ENCODE measurements at places on chromosomes 6 and 20. TPM values are rescaled to one million over a fixed set of nuclear protein-coding genes. Genes with fewer than 3 reads are reported as not detected.

Gene SLC22A23
- 3.5 TPM for polyA plus RNA-seq

Gene CGA
- polyA plus RNA-seq, result 0.54 TPM

Gene SYCP2L
- polyA plus RNA-seq, result 2.3 TPM

Gene IL17A
- not detected for polyA plus RNA-seq

Gene SEMG2
- polyA plus RNA-seq, result not detected

DNA sequence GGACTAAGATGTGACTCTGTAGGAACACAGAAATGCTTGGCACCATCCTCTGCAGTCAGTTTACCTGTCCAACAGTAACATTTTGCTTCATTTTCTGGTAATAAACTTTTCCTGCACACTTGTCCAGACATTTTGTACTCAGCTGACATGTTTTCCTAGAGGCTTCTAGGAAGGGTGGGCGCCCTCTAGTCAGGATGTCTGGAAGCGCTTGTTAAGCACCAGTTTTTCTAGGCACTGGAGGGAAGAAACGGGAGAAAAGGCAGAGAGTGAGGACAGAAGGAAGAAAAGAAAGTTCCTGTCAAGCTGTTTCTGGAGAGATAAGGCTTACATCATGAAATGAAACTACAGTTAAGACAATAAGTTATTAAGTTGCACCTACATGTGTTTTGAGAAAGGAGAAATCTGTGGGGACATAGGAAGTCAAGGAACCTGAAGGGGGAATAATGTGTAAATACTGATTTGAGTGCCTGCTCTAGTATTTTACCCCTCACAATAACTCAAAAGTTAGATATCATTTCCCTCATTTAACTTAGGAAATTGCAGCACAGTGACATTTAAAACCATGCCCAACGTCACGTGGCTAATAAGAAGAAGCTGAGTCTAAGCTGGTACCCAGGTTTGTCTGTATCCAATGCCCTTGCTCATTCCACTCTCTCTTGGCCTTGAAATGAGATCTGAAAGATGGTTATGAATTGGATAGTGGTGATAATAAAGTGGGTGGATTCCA, 42.7 kb upstream of the TNFRSF21 start:
- no peak for DNase-seq

- DNase-seq, result peak; percentile 27
Measured at GRCh38 chr6:3751077-3751729, at the start of gene PXDC1. Gene PXDC1 (minus strand): TSS chr6:3751713. CDS start chr6:3751531, 182 bp downstream.

DNA sequence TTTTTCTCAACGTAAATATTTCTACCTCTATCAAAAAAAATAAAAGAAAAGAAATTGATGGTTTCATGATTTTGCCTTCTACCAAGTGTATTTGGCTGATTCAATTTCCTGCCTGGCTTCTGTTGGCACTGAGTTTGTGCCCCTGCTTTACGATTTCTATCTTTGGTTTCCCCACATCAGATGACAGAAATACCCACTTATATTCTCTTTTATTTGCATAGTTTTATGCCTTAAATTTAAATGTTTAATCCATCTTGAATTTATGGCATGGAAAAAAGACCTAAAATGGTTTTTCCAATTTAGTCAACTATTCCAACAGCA, 34.3 kb downstream of the RNF24 start:
- no peak for DNase-seq

DNA sequence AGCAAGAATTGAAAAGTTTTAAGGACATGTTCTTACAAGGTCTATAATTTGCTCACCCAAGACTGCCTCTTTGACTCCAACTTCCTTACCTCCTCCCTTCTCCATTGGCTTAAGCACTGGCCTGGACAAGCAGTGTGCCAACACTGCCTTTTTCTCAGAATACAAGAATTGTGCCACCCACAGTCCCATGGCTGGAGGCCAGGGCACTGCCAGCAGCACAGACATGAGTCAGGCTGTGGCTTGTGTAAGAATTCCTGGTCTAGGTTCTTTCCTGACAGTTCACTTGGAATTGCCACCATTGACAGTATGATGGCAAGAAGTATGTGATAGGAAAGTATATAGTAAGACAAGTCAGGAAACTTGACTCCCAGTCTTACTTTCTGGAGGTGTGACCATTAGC, 202.7 kb upstream of the MARCKS start:
- no peak for DNase-seq

DNA sequence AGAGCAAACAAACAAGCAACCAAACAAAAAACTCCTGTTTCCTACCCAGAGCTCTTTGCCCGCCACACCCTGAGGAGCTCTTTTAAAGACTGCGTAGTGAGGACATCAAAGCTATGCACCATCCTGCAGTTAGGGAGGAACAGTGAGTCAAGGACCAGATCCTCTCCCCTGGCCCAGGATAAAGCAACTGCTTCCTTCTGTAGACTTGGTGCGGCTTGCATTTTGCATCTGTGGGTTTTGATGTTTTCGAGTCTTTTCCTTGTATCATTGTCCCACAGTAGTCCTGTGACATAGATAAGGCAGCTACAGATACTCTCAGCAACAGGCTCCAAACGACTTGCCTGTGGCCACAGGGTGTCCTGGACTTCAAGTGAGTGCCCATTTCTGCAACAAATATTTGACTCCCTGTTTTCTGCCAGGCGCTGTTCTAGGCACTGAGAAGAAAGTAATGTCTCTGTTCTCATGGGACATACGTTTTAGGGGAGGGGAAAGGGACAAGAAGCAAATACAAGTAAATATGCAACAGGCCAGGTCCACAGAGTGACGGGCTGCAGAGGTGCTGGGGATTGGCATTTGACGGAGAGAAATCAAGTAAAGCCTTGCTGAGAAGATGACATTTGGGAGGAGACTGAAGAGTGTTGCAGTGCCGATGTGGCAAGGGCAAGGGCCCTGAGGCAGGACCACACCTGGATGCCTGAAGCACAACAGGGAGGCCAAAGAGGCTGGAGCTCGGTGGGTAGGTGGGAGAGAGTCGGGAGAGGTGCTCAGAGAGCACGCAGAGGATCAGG, 35.9 kb upstream of the MAP3K4 start:
- DNase-seq, result no peak

GRCh38 chr6:159687341-159687740, 5.7 kb downstream of the SOD2 start:
- no peak for DNase-seq

- no peak for DNase-seq
Measured at GRCh38 chr20:24664266-24664986, 195.0 kb downstream of the SYNDIG1 start.

- no peak for DNase-seq
Measured at GRCh38 chr6:140460267-140460666, 1085.8 kb upstream of the CITED2 start.

DNA sequence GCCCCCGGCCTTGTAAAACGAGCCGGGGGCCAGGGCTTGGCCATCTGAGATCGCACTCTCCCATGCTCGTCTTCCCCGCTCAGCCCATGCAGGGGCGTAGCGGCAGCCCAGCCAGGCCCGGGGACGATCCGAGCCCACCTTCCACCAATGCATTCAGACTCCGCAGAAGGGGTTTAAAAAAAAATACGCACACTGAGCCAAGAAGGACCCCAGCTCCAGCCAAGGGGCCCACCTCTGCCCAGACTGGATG, 320 bp downstream of the GSTA4 start:
- no peak for DNase-seq

GRCh38 chr20:4371623-4372251, 350.0 kb upstream of the PRND start:
- no peak for DNase-seq

- no peak for DNase-seq
Measured at GRCh38 chr6:75147512-75147911, 58.3 kb downstream of the COL12A1 start.

DNA sequence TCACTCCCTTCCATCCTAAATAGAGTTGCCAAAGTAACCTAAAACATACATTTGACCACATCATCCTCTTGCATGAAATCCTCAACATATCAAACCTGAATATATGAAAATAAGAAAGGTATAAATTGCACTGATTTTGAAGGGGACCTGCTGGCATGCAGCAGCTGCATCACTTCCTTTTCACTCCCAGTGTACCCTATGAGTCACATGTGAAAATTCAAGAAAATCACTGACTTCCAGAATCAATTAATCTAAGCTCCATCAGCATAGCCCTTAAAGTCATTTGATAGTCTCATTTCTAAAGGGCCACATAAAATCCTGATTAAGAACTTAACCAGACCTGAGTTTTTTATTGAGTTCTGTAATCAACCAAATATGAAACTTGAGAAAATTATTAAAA, 24.3 kb downstream of the SNX14 start:
- DNase-seq, result no peak

- DNase-seq, result peak; percentile 74
Measured at GRCh38 chr20:41329435-41330342, 10.9 kb upstream of the LPIN3 start.

- DNase-seq, result no peak
Measured at GRCh38 chr6:90978046-90978445, 391.2 kb upstream of the MAP3K7 start.

GRCh38 chr6:107679457-107679856, 144.7 kb downstream of the SCML4 start:
- DNase-seq, result no peak

DNA sequence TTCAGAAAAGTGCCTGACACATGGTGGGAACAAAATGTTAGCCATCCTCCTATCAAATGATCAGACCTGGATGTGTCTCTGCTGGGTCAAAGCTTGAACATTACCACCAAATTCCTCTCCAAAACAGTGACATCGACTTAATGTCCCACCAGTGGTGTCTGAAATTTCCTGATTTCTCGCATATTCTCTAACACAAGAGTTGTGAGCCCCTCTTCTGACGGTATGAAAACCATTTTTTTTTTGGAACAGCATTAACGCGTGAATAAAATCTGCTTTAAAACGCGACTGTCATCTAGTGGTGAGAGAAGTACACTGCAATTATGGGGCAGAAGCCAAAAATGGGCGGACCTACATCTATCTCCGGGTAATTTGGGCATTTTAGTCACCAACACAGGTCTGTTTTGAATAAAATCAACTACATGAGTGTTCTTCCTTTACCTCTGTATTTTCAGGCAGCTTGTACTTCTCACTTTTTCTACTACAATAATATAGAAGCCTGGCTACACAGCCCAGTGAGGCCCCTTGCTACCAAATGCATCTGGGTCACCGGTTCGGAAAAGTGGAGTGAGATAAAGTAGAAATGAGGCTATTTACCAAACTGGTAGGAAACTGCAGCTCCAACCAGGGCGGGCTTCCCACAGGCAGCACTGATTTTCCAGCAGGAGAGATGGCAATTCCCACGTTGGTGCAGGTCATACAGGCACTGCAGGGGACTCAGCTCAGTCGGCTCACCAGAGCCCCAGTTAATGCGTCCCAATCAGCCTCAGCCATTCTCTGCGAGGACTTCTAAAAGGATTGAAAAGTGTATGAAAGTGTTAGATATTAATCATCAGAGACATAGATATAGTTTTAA, 27.4 kb downstream of the MGME1 start:
- peak; percentile 67 for DNase-seq

DNA sequence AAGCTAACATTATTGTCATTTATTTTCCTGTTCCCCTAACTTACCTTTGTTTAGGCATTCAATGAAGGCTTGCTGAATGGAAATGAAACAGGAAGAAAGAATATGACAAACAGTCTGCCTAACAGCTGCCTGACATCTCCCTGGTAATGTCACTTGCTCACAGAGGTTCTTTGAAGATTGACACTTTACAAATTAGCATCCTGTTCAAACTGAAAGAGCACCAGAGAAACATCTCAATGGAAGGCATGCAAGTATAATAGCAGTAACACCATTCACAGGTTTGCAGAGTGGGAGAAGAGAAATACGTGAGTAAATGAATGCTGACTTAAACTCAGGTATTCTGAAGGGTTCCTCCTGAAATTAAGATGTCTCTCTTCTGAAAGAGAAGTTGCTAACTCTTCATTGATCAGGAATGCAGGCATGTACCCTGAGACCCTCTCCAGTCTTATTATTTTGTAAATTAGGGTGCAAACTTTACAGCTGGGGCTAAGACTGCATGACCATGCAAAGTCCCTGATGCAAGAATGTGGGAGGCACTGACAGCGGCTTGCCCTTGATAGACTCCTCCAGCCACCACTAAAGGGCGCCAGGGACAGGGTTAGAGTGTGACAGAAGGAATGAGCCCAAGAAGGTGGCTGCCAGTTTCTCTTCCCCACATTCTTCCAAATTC, 1.3 kb upstream of the SMLR1 start:
- no peak for DNase-seq

DNA sequence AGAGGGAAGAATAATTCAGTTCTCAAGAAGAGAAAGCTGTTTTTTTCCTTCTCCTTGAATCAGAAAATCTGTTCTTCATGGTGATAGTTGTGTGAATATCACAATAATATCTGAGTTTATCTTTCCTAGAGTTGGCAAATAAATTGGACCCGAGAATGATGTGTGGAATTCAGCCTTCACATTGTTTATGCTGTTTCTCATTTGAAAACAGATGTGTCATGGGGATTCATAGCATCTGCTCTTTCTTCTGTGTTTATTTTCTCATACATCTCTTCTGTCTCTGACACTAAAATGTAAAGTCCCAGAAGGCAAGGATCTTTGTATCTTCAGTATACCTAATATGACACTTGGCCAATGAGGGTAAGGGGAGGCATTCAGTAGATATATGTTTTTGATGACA, 103.6 kb upstream of the SGK1 start:
- no peak for DNase-seq

DNA sequence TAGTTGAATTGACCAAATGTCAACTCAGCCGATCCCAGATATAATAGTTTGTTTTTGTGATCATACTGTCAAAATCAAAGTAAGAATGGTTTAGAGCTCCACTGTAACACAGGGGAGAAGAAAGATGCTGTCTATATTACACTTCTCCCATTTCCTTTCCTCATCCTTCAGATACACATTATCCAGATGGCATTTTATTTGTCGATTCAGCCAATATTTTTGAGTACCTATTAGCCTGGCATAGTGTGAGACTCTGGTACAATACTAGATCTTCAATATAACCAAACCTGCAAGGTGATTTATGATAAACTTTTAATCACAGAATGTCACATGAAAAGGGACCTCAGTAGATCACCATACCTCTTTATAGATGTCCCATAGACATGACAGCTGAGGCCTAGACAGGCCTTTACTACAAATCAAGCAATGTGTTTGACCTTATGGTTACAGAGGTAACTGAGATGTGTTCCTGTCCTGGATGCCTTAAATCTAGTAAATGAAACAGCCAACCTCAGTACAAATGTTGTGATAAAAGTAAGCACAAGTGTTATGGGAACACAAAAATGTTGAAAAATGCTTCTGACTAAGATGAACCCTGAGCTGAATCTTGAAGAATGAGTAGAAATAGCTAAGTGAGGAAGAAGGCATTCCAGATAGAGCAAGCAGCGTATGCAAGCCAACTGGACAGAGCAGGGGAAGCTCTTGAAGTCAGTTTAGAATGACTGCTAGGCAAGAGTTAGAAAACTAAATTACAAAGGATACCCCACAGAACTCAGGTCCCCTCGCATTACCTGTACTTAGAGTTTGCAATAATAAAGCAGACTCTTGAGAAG, 1.9 kb downstream of the FBXO9 start:
- no peak for DNase-seq

- DNase-seq, result peak; percentile 47
Measured at GRCh38 chr20:815914-816606, 17.5 kb upstream of the FAM110A start.

DNA sequence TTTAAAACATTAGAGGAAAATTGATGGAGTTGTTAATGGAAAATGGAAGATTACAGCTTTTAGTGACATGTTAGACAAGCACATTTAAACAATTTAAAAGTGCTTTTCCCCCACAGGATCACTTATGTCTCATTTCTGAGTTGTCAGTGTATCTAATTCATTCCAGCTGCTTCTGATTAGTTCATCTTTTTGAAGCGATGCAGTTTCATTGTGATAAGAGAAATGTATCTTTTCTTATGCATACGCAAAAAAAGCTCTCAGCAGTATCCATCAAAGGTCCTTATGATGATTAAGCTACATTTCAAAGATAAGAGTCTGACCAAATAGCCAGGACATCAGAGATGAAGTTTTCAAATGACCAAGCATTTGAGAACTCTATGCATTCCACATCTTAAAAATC, 572.6 kb upstream of the SYNCRIP start:
- DNase-seq, result no peak

- DNase-seq, result peak; percentile 7
Measured at GRCh38 chr20:60977901-60978300, 274.2 kb upstream of the CDH4 start.
